ENCODE measurements at places on chromosomes 11 and 22.

DNA sequence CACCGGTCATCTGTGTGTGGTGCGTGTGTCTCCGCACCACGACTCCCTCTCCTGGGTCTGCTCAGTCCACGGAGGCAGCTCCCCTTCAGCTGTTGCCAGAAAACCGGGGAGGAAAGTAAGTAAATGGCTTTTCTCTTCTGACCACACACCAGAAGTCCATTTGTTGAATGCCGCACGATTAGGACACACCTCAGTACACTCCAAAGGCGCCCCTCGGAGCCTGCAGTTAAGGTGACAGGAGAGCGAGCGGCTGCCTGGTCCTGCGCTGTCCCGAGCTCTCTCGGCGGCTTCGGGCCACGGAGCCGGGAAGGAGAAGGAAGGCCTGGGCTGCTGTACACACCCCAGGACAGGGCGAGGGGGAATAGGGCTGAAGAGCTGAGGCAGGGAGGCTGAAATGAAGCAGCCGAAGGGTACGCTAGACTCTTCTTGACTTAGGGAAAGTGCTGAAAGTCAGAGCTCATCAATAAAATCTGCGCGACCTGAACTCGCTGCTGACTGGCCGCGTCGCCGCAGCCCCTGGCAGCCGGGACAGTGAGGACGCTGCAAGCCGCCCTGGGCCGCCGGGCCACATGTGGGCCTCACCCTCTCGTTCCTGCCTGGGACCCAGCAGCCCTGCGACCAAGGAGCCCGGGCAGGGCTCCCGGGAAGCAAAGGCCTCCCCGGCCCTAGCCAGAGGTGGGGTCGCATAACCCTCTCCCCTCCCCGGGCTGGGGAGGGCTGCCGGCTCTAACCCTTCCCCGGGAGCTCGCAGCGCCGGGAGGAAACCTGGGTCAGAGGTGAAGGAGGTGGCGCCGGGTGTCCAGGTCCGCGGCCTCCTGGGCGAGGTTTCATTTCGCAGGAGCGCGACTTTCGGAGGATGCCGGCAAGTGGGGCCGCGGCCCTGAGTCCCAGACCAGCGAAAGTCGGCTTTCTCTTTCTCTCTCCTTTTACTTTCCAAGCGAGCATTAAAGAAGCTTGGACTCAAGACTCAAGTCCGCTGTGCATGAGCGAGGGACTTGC, 1.6 kb upstream of the PAX6 start:
- no peak for DNase-seq

DNA sequence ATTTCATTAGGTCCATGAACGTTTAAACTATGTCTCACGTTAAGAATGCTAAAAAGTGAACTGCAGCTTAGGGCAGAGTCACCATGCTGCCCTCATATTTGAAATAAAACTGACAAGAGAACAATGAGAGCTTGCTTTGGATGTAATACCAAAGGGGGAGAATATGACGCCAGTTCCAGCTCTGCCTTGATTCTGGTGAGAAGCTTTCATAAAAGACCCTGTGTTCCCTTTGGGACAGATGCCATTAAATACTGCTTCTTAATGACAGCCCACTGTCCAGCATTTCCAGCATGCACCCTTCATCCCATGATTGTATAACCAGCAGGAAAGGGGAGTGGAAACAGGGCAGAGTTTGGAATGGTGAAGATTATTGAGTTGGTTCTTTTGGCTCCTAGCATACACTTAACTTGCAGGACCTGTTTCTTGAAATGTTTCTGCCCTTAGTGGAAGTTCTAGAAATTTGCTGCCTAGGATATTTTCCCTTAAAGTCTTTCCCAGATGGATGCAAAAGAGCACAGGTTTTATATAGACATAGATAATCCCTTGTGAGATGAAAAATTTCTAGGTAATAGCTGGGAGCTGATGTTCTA, 139.3 kb upstream of the LDLRAD3 start:
- no peak for DNase-seq

GRCh38 chr11:124761301-124762104, 587 bp downstream of the ESAM start:
- no peak for DNase-seq

DNA sequence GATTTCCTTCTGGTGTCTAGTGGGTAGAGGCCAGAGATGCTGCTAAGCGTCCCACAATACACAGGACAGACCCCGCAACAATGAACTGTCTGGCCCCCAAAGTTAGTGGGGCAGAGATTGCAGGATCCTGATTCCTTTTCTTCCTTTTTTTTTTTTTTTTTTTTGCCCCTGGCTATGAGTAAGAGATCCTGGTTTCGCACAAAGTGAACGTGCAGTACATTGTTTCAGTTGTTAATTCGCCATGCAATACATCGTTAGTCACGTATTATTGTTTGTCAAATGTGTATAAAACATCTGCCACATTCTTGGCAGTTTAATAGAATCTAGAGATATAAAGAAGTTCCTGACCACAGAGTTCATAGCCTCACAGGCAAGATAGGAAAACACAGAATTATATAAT, 20.2 kb downstream of the ST3GAL4 start:
- no peak for DNase-seq

DNA sequence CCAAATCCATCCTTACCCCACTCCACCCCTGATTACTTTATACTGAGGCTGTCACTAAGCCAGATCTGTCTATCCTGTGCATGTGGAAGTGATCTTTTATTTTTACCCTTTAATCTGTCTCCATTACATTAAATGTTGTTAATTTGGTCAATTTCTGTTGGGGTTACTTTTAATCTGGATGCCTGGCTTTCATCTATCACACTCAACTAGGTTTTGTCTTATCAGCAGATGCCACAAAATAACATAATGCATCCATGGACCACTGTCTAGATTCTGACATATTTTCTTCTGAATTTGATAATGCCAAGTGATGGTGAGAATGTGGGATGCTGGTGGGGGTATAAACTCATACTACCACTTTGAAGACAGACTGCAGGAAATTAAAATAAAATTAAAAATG, 108.4 kb downstream of the FDX1 start:
- no peak for DNase-seq

DNA sequence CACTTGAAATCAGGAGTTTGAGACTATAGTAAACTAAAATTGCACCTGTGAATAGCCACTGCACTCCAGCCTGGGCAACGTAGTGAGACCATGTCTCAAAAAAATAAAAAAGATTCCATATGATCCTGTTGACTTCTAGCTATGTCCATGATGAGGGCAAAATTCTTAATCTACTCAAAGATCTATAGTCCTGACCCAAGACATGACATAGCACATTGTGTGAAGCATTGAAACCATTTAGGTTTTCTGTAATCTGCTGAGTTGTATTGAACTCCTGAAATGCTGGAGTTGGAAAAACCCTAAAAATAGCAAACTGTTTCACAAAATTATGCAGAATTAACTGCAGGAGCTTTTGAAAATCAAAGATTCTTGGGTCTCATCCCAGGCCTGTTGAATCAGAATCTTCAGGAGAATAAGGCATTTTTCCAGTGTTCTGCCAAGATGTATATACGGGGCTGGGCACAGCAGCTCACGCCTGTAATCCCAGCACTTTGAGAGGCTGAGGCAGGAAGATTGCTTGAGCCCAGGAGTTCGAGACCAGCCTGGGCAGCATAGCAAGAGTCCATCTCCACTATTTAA, 29.8 kb upstream of the LDHA start:
- DNase-seq: no peak

GRCh38 chr22:50186761-50187523, 1.2 kb downstream of the TRABD start:
- no peak for DNase-seq

DNA sequence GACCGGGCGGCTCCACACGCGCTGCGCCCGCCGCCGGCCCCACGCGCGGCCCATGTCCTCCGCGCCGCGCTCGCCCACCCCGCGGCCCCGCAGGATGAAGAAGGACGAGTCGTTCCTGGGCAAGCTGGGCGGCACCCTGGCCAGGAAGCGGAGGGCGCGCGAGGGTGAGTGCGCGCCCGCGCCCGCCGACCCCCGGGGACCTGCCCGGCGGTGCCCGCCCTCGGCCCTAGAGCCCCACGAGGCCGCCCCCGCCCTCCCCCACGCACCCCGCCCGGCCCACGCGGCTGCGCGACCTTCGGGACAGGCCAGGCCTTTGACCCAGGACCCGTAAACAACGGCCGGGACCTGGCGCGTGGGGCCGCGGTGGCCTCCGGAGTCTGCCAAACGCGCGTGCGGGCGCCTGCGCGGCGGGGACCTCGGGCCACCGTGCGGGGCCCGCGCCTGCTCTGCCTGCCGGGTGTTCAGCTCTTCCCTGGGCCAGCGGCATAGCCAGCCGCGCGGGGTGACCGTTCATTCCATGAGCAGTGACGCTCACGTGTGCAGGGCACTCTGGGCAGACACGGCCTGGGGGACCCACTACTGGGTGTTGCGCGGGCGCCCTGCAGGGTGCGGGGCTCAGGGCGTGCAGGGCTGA, at the start of gene PARVB:
Gene PARVB (plus strand): TSS at position 15 of the 634 bp plus-strand sequence. CDS start 38 bp downstream, at position 53.
- no peak for DNase-seq

GRCh38 chr11:61019037-61019831, 47.8 kb downstream of the CD6 start:
- DNase-seq: no peak

DNA sequence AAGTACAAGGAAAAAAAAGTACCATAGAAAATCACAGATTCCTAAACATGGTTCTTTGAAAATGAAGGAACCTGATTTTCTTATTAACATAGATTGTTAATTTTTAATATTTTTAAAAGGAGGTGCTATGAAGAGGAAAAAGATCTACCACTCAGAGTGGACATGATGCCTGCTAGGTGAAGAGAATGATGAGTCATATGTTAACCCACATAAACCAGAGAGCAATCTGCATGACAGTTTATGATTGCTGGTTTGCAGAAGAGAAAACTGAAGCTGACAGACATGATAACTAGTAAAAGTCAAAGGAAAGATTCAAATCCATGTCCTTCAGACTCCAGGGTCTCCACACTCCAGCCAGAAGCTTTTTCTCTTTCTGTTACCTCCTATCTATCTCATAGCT, 1231.7 kb downstream of the LRRC4C start:
- DNase-seq: no peak

DNA sequence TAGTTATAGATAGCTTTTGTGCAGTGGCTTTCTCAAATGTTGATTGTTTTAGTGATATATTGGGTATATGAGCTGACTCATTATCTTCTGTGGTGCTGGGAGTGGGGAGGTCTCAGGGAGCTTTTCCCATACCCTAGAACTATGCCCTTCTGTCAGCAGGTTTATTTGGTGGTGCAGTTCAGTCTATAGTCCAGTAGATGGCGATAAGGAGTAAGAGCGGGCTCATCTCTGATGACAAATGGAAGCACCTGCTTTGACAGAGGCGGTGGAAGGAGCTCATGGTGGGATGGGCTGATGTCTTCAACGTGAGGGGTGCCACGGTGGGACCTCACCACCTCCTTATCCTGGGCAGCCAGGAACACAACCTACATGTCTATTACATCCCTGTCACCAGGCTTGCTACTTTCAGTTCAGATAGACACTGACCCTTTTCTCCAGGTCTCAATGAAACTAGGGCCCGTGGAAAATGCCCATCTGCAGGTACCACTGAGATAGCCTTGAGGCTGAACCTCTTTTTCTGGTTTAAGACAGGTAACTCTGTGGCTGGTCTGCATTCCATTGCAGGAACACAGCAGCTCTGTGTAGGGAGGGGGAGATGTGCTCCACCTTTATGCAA, 13.0 kb upstream of the OR6A2 start:
- no peak for DNase-seq

DNA sequence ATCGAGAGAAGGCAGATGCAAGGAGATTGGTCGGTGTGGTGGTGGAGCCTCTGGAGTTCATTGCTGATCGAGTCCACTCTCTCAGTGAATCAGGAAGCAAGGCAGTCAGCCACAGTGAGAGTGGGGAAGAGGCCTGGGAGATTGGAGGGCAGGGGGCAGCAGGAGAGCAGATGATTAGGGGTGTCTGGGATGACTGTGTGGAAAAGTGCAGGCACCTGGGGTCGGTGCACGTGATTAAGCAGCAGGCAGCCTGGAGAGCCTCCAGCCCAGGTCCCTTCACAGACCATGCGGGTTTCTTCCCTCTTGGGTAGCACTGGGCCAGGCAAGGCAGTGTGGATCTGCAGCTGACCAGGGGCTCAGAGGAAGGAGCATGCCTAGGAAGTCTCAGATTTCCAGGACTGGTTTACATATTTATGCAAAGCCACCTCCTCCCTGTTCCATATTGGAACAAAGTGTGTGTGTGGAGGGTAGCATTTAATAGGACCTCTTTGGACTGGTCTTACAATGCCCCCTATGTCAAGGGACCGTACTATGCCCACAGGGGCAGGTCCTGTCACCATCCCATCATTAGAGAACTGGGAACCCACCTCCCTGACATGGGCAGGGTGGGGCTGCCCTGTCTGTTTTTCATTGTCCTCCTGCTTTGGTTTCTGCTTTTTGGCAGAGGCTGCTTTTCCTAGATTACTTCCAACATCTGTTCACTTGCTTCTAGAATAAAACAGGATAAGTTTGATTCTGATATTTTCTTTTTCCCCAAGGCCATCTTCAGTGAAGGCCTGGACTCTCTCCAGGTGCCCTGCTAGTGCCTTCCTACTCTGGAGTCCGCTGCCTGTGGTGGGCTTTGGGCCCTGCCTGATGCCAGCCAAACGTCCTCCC, 14.0 kb upstream of the GDPD5 start:
- DNase-seq: no peak

DNA sequence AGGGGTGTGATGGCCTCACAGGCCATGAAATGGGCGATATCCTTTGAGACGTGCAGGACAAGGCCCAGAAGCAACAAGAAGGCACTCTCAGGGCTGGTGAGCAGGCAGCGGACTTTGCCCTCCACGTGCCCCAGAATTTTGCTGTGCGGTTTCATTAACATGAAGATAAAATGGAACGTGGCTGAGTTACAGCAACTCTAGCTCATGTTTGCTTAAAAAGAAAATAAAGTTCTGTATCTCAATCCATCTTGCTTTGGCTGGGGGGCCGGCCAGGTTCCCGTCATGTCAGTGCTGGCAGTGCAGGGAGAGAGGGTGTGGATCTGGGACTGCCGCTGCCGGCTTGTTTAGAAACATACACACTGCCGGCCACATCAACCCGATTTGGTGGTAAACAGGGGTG, 370.1 kb downstream of the OPCML start:
- no peak for DNase-seq

- no peak for DNase-seq
Measured at GRCh38 chr11:119337581-119338317, 2.9 kb downstream of the C1QTNF5 start.

DNA sequence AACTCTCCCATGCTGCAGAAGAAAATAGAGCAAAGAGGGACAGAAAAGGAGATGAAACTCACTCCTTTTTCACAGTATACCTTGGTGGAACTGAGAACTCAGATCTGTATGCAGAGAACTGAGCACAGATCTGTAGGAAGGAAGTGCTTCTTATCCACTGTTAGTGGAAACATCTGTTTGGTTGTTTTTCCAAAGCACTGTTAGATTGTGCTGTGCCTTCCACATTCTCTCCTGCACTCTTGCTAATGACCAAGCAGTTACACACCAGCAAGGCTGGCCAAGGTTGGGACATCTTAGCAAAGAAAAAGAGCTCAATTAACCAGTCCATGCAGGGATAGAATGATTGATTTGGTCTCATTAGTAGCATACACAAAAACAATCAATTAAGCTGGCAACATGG, 20.1 kb upstream of the SIK2 start:
- no peak for DNase-seq

GRCh38 chr11:129040934-129041333, 98.3 kb upstream of the TP53AIP1 start:
- DNase-seq: no peak
